ENCODE measurements at places on chromosomes 11 and 22. TPM values are rescaled to one million over a fixed set of nuclear protein-coding genes. Genes with fewer than 3 reads are reported as not detected.

GRCh38 chr11:57763568-57763967 lies 2.0 kb downstream of the CTNND1 start:
- H3K4me3 ChIP-seq: peak overlapping the region; percentile 52
- H3K4me1 ChIP-seq: peaks cover 18% of the 10 kb centered on the region
- no peaks in the 10 kb centered on the region for H3K36me3 ChIP-seq
- DNase-seq: no peak
- H3K27ac ChIP-seq: peak overlapping the region; percentile 88

INS gene
- polyA plus RNA-seq: not detected

GRCh38 chr11:45182902-45183301 lies 36.5 kb downstream of the PRDM11 start:
- H3K27ac ChIP-seq: no peak overlapping the region
- DNase-seq: no peak
- peaks cover 31% of the 10 kb centered on the region for H3K36me3 ChIP-seq
- no peak overlapping the region for H3K4me3 ChIP-seq

MGAT3 gene
- polyA plus RNA-seq: 15.3 TPM

KIRREL3 gene
- 2.1 TPM for polyA plus RNA-seq

DNA sequence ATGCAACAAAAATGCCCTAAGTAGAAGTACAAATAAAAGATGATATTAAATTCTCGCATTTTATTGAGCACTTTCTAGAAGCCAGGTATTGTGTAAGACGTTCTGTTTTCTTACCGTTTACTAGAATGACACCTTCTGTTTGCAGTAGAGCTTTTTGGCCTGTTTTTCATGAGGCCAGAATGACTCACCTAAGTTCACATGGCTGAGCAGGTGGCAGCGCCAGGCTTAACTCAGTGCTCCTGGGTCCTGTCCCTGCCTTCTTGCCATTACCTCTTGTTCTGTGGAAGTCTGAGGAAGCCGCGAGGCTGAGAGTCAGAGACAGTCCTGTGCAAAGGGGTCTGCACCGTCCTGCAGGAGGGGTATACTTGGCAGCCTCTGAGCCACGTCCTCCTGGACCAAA lies 113.8 kb downstream of the ATXN10 start:
- DNase-seq: no peak
- peaks cover 22% of the 10 kb centered on the region for H3K4me1 ChIP-seq
- H3K4me3 ChIP-seq: no peak overlapping the region

Data from left lung (tissue), 14 donors.